RPMI8226 (cell line): ENCODE measurements at places on chromosomes 6 and 20.

DNA sequence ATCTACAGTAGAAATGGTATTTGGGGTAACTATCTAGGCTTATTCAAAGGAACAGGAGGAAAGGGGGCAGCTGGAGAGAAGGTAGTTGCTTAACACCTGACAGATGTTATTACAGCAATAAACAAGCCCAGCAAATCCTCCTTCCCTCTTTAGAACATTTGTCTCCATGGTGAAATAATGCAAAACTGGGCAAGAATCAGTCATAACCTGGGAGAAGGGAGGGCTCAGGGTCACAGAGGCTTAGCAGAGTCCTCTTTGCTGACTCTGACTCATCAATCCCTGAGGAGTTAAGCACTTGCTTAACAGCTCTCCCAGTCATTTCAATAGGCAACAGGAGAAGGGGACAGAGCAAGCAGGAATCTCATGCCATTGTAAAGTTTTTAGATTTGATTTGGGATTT, 230.3 kb downstream of the IBTK start:
- DNase-seq: no peak

DNA sequence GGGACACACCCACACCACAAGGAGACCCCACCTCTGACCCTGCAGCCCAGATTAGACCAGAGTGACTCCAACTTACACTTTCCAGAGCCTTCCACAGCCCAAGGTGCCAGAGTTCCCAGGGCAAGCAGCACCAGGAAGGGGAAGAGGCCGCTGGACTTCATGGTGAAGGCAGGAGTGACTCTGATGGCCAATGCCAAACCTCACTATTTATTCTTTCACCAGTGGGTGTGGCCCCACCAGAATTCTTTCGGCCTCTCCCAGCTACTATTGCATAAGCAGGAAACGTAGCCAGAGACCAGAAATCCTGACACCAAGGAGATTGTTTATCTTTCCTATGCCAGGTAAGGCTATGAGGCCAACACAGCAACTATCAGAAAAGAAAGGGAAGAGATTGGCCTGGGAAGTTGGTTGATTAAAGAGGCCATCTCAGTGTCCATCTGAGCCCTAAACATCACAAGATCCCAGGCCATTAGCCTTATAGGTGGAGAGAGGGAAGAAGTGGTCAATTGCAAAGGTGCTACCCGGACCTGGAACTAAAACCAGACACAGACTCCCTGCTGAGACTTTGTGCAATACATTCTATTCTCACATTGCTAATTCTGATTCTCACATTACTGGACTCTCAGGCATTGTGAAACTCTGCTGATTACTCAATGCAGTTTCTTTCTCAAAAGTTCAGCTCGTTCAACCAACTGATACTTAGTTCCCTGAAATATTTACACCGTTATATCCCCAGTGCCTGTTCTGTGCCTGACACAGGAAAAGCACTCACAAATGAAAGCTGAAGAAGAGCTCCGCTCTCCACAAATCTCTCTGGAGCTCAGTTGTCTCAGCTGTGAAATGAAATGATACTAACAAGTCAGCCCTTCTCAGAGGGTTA, at the start of gene SLPI:
Gene SLPI (minus strand): TSS at position 182 of the 880 bp plus-strand sequence. CDS start 21 bp downstream, at position 161.
- DNase-seq: no peak

DNA sequence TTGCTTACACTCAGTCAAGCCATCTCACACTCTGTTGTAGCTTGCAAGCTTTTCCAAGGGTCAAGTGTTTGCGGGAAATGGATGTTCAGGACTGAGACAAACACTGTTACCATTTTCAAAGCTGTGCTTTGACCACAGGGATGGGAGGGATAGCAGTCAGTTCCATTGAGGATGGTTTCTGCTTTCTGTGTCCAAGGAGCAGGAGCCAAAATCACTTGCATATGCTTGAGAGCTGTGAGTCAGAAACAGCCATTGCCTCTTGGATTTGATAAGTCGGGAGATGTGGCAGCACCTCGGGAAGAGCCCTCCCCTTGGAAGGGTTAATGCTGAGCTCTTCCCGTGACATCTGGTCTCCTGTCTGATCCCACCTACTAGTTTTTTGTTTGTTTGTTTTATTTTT, 85.2 kb downstream of the TCP11 start:
- DNase-seq: no peak

DNA sequence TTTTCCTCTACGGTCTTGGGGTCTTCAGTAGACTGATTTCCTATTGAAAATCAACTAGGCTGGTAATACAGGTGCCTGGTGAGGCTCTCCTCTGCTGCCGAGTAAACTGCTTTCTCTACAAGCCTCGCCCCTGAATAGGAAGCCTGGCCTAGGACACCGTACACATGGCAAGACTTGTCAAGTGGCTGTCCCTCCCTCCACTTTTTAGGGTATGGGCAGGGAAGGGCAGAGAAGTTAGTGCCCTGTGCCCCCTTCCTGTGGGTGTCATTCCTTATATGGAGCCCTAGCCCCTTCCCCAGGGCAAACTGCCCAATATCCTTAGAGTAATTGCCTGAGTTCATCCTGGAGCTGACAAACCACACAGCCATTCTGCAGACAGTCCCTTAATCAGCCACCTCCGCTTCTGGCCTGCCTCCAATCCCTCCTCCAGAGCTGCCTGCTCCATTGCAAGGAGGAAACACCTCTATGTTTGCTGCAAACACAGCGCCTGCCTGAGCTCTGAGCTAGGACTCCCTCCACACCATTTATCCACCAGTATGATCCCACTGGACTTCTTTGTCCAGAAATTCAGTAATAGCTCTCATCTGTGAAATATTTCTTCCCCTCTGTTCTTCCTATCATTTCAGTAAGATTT, 93.1 kb downstream of the CHD6 start:
- DNase-seq: no peak

DNA sequence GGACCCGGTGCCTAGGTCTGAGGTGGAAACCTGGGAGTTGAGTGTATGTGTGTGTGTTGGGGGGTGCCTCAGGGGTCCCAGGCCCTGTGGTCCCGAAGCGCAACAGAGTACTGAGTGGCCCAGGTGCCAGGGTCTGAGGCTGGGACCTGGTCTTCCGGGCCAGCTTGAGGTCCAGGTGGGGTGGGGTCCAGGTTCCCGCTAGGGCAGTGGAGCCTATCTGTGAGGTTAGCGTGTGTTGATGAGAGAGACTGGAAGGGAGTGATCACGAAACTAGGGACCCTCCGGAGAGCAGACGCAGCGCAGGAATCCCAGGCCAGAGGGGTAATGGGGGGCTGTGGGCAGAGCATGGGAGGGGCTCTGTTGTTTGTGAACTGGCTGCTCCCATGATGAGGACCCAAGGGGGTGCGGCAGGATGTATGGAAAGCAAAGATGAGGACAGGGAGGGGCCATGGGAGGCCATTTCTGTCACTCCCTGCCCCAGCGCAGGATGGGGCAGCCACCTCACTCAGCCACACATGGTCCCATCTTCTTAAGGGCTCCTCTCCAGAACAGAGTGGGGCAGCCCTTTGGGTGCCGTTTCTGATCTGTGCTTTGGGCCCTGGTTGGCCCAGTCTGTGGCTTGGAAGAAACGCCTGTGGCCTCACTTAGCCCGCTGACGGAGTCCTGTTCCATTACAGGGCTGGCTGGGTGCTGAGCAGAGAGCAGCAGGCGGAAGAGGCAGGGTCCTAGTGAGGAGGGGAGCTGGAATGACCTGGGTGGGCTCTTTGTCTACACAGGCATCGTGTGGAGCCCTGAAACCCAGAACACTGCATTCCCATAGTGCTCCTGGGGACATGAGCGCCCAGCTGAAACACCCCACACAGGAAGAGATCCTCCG, 872 bp downstream of the HSPA12B start:
- DNase-seq: no peak

- peak; percentile 82 for DNase-seq
Measured at GRCh38 chr6:154156135-154156896, 117.3 kb downstream of the OPRM1 start.

DNA sequence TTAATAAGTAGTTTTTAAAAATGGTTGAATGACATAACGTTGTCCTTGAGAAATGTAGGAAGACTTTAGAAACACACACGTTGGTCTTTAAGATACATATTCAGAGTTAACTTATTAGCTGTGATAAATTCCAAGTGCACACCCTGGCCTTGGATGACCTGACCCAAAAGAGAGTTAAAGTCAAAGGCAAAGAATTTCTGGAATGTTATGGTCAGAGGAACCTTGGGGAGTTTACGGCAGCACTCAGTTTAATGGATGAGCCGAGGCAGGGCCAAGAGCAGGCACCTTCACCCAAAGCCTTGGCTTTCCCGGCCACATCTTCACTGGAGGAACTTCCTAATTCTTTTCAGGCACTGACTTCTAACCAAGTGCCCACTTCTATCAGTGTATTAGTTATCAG, 200.5 kb downstream of the SMOC2 start:
- no peak for DNase-seq
